Camera-type eye (tissue), 1 donor: ENCODE measurements at places on chromosomes 7 and 10. TPM values are rescaled to one million over a fixed set of nuclear protein-coding genes. Genes with fewer than 3 reads are reported as not detected.

Gene HOXA10
- total RNA-seq: not detected

Gene BICC1
- total RNA-seq: 34.4 TPM

Gene HOXA3
- total RNA-seq: not detected

Gene CDHR1
- 150 TPM for total RNA-seq

Gene PRPS1L1
- total RNA-seq: not detected

Gene CALML5
- 3.3 TPM for total RNA-seq

Gene TMEM270
- total RNA-seq: not detected

Gene HMX2
- total RNA-seq: not detected

Gene CYP2C19
- not detected for total RNA-seq

Gene SYPL1
- total RNA-seq: 57.1 TPM

Gene HOGA1
- total RNA-seq: 1.6 TPM

Gene NDUFB8
- total RNA-seq: 108 TPM

Gene GIMAP5
- 14.8 TPM for total RNA-seq

Gene SLC39A12
- 18.0 TPM for total RNA-seq

Gene NOC3L
- total RNA-seq: 40.8 TPM

Gene FAM237B
- total RNA-seq: not detected

Gene SLC18A3
- total RNA-seq: 1.3 TPM

Gene RHOBTB1
- total RNA-seq: 41.4 TPM

Gene CYP26A1
- 16.8 TPM for total RNA-seq

Gene VAX1
- total RNA-seq: 0.33 TPM

Gene AKR1B1
- total RNA-seq: 62.3 TPM

Gene GIMAP2
- 7.6 TPM for total RNA-seq

Gene KLLN
- 0.55 TPM for total RNA-seq

Gene COBL
- total RNA-seq: 22.3 TPM

Gene HOXA5
- not detected for total RNA-seq

Gene KAZALD1
- total RNA-seq: 24.5 TPM

Gene PVRIG
- total RNA-seq: 0.33 TPM

Gene RPP30
- total RNA-seq: 64.0 TPM

Gene CRHR2
- total RNA-seq: 0.60 TPM
